ENCODE measurements at places on chromosomes 7 and 10. TPM values are rescaled to one million over a fixed set of nuclear protein-coding genes. Genes with fewer than 3 reads are reported as not detected.

The STEAP4 gene
- total RNA-seq: 53.3 TPM

The TMEM184A gene
- total RNA-seq: 0.31 TPM

The SEMA3D gene
- 1.1 TPM for total RNA-seq

The GFRA1 gene
- 12.1 TPM for total RNA-seq

The HNRNPF gene
- 83.6 TPM for total RNA-seq

The CH25H gene
- 1.2 TPM for total RNA-seq

All from left cardiac atrium (tissue), 4 donors.